Ecto neural progenitor cell (in vitro differentiated cells): ENCODE measurements at places on chromosomes 5 and 9.

GRCh38 chr5:83723031-83723430 lies 2.4 kb upstream of the HAPLN1 start:
- no peak for DNase-seq

DNA sequence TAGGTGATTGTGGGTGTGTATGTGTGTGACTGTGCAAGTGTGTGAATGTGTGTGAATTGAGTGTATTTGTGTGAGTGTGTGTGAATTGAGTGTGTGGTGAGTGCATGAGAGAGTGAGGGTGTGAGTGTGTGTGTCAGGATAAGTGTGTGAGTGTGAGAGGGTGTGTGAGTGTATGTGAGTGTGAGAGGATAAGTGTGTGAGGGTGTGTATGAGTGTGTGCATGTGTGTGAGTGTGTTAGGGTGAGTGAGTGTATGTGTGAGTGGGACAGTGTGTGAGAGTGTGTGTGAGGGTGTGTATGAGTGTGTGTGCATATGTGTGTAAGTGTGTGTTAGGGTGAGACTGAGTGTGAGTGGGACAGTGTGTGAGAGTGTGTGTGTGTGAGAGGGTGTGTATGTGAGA lies 21.7 kb downstream of the GPRIN1 start:
- no peak for DNase-seq

- DNase-seq: no peak
Measured at GRCh38 chr5:122140900-122141299, 11.6 kb downstream of the ZNF474 start.

- no peak for DNase-seq
Measured at GRCh38 chr9:109781541-109782197, 1.7 kb downstream of the PALM2AKAP2 start.

DNA sequence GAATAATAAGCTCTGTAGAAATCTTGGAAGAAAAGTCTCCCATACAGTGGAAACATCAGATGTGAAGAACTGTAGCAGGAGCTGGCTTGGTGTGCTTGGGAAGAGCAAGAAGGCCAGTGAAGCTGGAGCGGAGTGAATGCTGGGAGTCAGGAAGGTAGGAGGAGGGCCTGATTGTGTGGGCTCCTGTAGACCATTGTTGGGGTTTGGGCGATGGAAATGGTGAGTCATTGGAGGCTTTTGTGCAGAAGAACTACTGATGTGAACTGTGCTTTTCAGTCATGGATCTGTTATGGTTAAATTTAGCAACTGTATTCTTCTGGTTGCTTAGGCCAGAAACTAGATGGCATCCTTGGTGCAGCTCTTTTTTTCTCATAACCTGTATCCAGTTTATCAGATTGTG lies 2.3 kb downstream of the ICE1 start:
- DNase-seq: no peak

DNA sequence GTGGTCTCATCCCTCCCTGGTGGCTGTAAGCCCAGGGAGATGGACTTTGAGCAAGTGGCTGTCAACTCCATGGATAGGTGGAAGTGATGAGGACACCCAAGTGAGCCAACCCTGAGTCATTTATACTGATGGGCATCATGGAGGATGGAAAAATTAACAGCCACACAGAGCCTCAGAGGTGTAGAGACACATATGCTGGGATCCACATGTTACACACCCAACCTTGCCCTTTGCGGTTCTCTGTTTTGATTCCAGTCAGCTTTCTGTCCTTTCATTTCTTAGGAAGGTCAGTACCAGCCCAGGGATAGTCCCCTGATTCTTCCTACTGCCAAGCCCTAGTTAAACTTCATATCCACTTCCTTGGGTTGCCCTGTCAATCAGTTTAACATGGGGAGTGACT lies 51.9 kb downstream of the PSAT1 start:
- no peak for DNase-seq

DNA sequence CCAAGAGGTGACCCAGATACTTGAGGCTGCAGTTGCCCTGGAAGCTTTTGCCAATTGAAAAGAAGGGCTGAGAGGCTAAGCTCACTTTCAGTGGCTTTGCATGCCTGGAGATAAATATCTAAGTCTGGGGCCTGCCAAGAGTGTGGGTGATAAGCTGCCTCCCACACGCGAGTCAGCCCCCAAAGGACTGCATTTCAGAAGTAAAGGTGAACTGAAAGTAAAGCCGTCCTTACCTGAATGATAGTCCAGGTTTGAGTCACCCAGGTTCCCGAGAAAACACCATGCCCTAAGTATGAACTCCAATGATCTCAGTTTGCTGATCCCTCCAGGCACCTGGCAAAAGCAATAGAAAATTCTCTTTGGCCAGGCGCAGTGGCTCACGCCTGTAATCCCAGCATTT lies 22.5 kb upstream of the N4BP3 start:
- DNase-seq: no peak

- DNase-seq: no peak
Measured at GRCh38 chr5:154780128-154780527, 25.0 kb downstream of the LARP1 start.

GRCh38 chr5:103624035-103624480 lies 61.5 kb upstream of the NUDT12 start:
- no peak for DNase-seq

DNA sequence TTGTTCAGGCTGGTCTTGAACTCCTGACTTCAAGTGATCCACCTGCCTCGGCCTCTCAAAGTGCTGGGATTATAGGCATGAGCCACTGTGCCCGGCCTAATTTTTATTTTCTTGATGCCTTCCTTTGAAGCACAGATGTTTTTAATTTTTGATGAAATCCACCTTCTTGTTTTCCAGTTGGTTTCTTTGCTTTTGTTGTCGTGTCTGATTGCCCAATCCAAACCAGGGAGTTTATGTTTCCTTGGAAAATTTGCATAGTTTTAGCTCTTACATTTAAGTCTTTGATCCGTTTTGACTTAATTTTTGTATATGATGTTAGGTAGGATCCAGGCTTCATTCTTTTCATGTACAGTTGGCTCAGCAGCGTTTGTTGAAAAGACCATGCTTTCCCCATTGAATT lies 15.2 kb downstream of the EHMT1 start:
- no peak for DNase-seq

- no peak for DNase-seq
Measured at GRCh38 chr5:149488645-149489306, 62.5 kb downstream of the CSNK1A1 start.

DNA sequence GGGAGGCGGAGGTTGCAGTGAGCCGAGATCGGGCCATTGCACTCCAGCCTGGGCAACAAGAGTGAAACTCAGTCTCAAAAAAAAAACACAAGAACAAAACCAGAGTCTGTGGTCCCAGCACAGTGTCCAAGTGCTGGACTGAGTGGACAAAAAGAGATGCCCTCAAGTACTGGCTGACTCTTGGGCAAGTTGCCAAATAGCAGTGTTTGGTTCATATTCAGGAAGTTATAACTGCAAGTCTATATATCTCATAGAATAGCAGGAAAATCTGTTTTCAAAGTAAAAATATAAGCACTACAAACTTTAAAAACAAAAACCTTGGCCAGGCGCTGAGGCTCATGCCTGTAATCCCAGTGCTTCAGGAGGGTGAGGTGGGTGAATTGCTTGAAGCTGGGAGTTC lies 7.3 kb downstream of the HABP4 start:
- DNase-seq: no peak

- no peak for DNase-seq
Measured at GRCh38 chr9:959914-960313, 16.5 kb upstream of the DMRT3 start.

DNA sequence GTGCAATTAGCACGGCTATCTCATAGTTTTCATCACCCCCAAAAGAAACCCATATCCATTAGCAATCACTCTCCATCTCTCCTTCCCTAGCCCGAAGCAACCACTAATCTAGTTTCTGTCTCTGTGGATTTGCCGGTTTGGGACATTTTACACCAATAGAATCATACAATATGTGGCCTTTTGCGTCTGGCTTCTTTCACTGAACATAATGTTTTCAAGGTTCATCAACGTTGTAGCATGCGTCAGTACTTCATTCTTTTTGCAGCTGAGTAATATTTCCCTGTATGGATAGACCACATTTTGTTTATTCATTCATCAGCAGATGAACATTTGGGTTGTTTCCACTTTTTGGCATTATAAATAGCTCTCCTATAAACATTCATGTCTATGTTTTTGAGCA lies 75.4 kb upstream of the TBC1D2 start:
- DNase-seq: no peak

DNA sequence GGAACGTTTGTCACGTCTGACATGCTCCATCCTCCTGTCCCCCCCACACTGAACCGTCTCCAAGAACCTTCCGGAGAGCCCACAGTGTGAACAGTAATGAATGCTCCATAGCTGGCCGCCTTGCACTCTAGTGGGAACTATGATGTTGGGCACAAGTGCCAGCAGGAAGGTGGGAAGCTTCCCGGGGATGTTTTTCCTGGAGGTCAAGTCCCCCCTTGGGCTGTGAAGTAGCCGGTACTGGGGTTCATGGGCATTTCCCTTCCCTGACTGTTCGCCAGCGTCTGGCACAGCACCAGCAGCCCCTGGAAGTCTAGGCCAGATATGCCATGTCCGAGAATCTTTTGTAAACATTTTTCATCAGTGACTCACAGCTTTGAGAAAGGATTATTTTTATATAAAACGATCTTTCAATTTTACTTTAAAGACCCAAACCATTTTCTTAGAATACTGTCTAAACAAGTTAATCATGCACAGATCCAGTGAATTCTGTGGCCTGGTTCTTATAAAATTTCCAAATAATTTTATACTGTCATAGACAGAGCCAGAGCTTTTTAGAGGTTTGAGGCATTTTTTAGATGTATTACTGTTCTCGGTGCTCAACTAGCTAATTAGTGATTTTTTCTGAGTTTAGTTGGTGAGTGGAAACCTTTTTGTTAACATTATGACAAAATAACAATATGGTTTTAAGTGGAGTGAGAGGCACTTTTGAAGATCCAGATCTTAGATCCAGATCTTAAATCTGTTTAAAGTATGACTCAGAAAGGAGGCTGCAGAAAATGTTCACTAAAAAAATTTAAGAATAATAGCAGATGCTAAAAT lies 11.6 kb downstream of the ABL1 start:
- no peak for DNase-seq

DNA sequence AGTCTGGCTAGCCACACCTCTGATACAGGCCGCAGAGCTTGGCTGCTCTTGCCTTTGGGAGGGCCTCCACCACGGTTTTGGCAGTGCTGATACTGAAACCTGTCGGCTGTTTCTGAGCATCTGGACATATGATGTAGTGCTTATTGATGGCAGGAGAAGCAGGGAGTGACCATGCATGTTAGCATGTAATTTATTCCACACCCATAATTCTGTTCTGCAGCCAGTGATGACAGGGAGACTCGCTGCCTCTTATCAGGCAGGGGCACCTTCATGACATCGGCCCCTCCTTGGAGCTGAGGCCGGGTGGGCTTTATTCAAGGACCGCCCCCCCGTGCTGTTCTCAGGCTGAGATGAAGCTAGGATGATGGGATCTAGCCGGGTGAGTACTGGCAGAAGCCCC lies 49.0 kb downstream of the OLFM1 start:
- no peak for DNase-seq

DNA sequence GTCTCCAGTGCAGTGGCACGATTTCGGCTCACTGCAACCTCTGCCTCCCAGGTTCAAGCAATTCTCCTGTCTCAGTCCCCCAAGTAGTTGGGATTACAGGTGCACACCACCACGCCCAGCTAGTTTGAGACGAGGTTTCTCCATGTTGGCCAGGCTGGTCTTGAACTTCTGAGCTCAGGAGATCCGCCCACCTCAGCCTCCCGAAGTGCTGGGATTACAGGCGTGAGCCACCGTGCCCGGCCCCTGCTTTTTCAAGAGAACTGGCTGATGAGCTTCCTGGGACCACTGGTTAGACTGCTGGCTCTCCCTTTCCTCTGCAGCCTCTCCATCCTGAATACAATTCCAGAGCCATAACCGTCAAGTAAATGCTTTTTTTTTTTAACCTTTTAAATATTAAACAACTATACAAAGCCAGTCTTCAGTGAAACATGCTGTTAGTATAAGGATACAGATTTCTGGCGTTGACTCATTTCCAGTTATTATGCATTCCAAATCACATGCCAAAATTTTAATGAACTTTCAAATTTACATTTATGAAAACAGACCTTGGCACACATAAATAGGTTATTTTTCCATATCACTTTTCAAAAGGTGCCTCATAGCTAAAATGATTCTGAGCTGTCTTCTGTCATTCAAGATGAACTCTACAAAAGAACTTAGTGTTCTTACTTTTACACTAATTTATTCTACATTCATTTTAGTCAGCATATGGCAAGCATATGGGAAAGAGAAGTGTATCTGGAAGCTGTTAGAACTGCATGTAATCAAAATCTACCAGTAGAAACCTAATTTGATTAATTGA lies 116.0 kb downstream of the MLLT3 start:
- no peak for DNase-seq

DNA sequence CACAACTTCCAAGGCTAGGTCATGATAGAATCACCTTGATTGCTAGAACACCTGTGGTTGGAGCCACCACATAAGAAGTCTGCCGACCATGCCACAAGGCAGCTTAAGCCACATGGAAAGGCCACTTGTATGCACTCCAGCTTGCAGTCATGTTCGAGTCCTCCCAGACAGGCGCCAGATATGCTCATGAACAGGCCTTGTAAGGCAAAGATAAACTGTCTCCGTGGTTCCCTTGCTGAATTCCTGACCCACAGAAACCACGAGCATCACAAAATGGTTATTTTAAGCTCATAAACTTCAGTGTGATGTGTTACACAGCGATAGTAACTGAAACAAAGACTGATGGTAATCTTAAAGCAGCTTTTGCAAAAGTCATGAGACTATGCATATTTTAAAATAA lies 188.4 kb upstream of the DAPK1 start:
- no peak for DNase-seq
